ENCODE measurements at places on chromosomes 4 and X.

DNA sequence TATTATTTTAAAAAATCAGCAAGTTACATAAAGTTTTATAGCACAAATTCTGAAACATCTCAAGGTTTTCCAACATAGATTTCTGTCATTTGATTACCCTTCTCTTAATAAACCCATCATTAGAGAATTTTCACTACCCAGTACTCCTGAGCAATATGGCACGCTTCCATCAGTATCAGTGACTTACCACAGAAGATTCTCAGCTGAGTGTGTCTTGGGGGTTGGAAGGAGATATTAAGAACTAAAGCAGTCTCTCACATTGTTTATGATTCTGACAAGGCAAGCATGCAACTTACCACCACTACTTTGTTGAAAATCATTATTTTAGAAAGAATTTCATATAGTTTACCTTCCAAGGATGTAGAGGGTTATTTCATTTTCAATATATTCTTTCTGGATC, 67.7 kb downstream of the INPP4B start:
- no peak for DNase-seq

- DNase-seq = no peak
These were observed 341.8 kb downstream of the RAPGEF2 start for GRCh38 chr4:159444678-159445077.

DNA sequence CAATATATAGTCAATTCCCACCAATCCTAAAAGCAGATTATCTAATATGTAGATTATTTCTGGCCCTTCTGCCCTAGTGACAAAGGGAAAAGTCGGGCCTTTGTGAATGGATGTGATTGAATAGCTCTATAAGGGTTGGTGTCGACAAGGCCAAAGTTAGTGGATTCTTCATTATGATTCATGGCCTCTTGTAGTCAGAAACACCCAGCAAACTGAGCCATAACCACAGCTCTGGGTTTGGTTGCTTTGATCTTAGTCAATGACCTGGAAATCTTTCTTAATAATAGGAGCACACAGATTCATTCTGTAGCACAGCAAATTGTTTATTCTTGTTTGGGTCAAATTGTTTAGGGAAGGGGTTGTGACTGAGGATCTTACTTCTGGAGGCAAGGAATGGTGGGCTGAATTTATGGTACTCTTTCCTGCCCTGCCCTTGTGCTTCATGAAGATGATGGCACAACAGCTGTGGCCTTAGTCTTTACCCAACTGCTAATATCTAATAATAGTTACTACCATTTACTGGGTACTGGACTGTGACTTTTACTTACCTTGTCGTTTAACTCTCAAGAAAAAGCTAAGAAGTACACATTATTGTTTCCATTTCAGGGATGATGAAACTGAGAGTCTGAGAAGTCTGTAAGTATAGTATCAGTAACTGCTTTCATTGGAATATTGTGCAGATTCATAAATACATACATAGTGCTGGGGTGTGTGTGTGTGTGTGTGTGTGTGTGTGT, 74.0 kb downstream of the AFF2 start:
- no peak for DNase-seq

DNA sequence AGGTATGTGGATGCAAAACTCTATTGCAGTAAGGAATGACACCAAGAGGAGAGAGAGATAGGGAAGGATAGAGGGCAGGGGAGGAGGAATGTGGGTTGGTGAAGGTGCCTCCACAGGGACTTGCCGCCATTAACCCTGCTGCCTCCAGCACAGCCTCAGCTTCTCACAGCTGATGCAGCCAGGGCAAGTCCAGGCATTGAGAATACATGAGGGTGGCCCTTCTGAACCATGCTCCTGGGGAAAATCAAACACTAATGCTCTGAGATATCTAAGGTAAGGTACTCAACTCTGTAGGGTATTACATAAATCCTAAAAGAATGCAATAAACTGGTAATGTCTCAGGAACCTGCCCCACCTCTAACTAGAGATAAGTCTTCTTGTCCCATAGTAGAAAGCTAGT, 28.7 kb downstream of the UGT2B7 start:
- no peak for DNase-seq

Measured in activated CD4-positive, alpha-beta T cell treated with anti-CD3 and anti-CD28 coated beads for 4 hours (primary cell).